ENCODE measurements at places on chromosomes 16 and 17.
A peak's percentile ranks its signal among the peaks of the same experiment; 100 is the strongest.

DNA sequence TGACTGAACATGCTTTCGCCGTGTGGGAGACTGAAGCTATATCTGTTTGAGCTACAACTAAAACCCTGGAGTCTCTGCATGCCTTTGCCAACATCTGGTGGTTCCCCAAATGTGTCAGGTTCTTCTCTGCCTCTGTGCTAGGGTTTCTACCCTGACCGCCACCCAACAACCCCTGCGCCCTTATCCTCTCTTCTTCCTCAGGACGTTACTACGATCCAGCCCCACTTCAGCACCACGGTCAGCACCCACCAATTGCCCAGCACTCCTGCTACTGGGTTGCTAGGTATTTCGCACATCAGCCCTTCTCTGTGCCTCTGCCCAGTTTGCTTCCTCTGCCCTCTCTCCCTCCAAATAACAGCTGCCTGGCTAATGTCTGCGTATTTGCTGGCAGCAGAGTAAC, 106.3 kb upstream of the HSBP1 start:
- peak; percentile 59 for DNase-seq

DNA sequence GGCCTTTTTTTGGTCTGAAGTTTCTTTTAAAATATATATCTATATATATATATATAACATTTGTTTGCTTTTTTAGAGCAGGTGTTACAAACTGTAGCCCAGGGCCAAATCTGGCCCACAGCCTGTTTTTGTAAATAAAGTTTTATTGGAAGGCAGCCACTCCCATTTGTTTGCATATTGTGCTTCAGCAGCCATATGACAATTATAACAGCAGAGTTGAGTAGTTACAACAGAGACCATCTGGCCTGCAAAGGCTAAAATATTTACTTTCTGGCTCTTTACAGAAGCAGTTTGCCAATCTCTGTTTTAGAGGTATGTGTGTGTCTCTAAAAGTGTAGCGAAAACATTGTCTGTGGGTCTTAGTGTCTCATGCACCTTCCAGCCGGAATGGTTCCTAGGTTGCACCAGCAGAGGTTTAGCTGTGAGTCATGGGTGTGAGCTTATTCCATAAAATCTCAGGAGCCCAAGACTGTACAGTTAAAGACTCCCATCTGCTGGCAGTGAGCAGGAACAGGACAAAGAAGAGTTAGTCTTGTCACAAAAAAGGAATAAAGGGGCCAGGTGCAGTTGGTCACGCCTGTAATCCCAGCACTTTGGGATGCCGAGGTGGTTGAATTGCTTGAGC, 23.8 kb downstream of the LCMT1 start:
- DNase-seq = peak; percentile 76

GRCh38 chr17:17075125-17075781, 33.0 kb downstream of the MPRIP start:
- peak; percentile 97 for DNase-seq

DNA sequence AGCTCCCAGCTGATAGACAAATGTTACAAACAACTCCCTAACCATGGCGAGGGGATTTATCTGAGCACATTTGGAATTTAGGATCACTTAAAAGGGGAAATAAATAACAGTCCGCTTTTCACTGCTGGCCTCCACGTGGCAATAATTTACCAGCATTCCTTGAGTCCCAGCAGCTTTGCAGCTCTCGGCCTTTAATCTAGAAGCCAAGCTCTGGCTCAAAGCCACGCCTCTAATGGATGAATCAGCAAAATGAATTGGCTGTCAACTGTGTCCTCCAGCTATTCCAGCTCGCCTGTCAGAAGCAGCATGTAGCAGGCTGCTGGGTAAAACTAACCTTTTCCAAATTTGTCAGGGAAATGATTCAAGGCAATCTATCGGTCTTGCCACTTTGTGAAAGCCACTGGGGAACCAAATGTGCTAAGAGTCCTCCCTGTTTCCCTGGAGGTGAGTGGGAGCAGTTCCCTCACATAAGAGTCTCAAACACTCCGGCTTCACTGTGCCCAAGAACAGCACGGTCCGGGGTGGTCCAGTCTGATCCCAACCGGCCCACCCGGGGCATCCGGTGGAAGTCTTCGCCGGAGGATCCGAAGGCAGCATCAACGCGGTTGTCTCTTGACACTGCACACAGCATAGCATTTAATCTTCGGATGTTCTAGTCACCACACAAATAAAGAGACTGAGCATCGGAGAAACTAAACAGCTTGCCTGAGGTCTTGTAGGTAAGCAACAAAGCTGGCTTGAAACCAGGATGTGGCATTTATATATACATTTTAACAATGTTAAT, 143.3 kb downstream of the PARN start:
- DNase-seq = peak; percentile 95

GRCh38 chr17:50440172-50440837, 14.3 kb downstream of the ACSF2 start:
- no peak for DNase-seq

GRCh38 chr17:48456589-48456988, 26.6 kb upstream of the SKAP1 start:
- DNase-seq = no peak

DNA sequence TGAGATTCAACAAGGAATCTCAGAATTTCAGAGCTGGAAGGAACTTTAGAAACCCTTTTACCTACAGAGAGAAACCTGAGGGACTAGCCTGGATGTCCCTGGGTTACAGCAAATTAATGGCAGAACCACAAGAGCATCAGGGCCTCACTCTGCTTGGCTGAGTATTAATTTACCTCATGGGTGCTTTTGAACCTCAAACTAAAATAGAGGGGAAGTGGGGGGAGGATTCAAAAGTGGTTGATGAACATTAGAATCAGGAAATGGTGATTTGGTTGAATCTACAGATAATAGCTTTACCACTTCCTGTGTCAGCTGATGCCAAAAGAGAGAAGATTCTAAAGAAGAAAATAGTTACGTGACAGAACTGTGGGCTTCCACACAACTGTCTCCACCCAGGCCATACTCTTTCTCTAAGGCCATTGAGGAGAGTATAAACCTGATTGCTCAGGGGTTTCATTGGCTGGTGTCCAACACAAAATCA, 11.3 kb upstream of the SKAP1 start:
- no peak for DNase-seq

DNA sequence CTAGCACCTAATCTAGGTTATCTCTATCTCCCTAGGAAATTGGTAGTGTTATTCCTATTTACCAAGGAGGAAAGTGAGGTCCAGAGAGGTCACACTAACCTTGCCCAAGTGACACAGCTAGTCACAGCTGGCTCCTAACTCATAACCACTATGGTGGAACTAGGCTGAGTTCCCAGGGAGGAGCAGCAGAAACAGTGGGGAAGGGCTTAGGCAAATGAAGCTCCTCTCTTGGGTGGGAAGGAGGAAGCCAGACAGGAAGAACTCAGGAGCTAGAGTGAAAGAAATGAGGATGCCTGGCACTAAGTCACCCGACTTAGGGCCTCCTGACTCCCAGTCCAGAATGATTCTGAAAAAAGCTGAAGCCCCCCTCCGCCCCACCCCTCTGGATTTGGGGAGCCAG, 34.5 kb downstream of the PSME3IP1 start:
- no peak for DNase-seq

DNA sequence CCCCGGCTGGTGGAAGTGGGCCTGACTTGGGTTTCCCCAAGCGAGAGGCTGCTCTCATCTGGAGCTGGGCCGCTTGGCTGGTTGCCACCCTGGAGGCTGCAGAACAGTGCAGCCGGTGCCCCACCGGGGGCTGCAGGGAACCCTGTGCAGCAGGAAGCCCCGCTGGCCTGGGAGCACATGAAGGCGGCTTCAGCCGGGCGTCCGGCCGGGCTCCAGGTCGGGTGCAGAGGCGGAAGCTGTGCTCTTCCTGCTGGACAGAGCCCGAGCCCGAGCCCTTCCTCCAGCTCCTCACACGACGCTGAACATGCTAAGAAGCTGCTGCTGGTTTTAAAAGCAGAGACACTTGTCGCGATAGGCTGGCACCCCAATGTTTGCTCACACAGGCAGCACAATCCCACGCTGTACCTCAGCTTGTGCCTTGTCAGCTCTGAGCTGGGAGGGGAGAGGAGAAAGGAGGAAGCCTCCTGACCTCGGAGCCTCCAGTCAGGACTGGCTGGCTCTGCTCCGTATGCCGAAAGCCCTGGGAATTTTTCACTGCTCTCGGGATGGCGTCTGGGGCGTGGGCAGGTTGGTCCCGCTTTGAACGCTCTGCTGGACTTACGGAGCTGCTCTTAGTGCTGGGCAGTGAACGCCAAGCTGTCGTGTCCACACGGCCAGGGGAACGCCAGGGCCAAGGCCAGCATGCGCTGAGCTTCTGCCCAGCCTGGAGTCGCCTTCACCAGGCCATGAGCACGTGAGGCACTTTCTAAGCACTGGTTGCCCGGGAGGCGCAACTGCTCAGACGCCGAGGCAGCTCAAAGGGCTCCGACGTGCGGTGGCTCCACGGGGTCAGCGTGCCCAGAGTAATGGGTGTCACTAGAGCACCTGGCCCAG, 8.8 kb downstream of the CDK5R1 start:
- DNase-seq = peak; percentile 27

DNA sequence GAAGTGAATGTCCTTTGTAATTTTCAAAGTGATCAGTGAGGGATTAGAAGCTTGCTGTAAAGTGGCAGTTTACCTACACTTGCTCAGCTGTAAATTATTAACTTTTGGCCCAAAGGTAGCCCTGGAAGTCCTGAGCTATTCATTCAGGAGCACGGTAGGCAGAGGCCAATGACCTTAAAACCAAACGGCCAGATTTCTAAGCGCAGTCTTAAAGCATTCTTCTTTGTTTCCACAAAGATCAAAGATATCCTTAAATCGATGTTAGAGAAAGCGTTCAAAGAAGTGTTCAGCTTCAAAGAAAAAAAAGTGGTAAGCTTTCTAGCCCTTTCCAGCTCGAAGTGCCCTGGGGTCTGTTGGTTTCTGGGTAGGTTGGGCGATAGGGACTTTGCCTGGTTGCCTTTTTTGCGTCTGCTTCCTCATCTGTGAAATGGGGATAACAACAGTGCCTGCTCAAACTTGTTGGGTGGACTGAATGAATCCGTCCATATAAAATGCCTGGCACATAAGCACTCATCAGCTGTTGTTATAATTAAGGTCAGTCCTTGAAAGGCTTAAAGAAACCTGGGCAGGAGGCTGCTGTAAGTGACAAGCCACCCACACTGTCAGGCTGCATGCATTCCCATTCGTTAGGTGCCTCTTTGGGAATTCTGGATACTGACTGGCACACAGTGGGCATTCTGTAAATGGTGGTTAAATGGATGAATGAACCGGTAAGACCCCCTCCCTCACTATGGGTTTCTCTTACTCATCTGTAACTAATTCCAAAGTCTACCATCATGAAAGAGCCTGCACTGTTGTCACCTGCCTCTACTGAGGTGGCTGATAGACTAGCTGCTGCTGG, 113.2 kb downstream of the PRKCA start:
- DNase-seq = no peak

DNA sequence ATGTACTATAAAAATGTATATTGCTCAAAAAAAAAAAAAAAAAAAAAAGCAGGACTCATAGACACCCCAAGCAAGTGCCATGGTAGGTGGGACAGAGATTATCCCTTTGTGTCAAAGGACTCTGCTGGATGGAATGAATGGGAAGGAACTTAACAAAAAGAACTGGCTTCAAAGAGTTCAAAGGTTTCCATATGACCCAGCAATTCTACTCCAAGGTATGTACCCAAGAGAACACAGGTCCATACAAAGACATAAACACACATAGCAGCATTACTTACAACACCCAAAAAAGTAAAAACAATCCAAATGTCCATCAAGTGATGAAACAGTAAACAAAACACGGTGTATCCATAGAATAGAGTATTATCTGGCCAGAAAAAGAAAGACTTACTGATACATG, 255.2 kb downstream of the SLC39A11 start:
- DNase-seq = no peak

- DNase-seq = peak; percentile 26
These were observed 1.6 kb downstream of the PYCARD start for GRCh38 chr16:31200821-31201568.

- DNase-seq = no peak
These were observed 29.9 kb downstream of the PIK3R6 start for GRCh38 chr17:8837563-8838075.

DNA sequence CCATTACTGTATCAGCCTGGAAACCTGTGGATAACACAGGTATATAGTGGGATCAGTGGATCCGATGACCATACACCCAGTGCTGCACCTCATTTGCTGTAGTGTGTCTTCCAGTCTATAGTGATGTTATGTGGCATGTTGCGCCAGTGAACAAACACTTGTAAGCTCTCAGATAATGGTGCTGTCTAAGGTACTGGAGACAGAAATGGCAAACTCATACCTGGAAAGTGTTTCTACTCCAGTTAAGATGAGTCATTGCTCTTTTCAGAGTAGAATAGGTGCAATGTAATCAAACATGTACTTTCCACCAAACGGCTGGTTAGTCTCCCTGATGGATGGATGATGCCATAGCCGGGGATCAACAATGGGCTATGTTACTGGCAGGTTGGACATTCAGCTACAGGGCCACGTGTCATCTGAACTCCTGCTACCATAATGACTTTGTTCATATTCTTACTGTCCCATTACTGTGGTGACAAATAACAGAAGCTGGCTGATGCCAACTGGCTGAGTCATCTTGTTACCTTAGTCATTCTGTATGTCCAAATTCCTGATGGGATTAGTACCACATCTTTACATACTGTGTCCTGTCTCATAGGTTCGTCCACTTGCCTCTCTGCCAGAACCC, 6.3 kb downstream of the CCL11 start:
- DNase-seq = no peak
